ENCODE measurements at places on chromosomes 12 and 14. TPM values are rescaled to one million over a fixed set of nuclear protein-coding genes. Genes with fewer than 3 reads are reported as not detected.

The NFE2 gene
- total RNA-seq = not detected

DNA sequence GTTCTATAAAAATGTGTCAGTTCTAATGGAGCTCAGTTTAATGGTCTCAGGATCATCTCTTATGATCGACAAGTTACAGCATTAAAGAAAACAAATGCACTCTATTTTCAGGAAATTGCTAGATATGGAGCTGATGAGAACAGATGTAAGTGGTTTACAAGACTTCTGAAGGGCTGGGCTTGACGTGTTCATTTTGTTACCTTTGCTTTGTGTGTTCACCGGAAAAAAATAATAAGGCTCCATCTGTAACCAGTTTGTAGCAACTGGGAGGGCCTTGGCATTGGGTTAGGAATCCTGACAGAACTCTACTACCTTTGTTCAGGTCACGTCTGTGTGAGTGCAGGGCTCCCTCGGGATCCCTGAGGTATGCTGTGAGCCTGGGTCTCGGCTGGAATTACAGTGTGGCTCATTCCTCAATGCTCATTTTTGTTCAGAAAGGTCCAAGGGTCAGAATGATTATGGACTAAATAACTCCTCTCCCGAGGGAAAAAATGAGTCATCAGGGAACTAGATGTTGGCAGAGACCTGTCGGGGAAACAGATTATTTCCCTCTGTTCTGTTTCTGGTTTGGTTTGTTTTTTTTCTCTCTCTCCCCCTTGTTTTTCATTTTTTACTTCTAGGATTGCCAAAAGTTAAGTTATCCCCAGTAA, 158.0 kb downstream of the SLC5A8 start:
- DNase-seq = no peak

- no peak for DNase-seq
Observed at GRCh38 chr12:121649819-121650353, 19.6 kb downstream of the MORN3 start.

The RPGRIP1 gene
- total RNA-seq = not detected

DNA sequence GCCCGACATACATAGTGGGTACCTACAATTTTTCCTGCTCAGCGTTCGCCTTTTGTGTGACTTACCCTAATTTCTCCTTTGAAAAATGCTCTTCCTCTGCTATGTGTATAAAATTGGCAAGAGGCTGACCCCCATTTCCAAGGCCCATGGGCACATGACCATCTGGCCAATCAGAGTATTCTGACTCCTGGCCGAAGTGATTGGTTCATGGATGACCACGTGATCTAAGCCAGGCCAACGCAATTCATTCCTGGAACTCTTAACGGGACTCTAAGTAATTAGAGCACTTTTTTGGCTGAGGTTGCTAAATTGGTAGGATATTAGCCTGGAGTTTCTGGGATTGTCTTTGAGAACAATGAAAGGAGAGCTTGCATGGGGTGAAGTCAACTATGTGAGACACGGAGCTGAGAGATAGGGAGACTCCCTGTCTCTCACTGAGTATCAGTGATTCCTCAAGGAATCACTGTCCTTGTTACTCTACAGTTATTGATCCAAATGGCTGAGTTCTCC, 110.1 kb upstream of the TBX3 start:
- DNase-seq = no peak

The RPL10L gene
- total RNA-seq = not detected

DNA sequence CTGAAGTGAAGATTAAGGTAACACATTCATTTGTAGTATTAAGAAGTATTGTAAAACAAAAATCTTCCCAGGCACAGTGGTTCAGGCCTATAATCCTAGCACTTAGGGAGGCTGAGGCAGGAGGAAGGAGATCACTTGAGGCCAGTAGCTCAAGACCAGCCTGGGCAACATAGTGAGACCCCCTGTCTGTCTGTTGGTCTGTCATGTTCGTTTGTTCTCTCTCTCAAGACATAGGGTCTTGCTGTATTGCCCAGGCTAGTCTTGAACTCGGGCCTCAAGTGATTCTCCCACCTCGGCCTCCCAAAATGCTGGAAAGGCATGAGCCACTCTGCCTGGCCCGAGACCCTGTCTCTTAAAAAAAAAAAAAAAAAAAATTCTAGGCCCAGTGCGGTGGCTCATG, 6.7 kb downstream of the TULP3 start:
- no peak for DNase-seq

DNA sequence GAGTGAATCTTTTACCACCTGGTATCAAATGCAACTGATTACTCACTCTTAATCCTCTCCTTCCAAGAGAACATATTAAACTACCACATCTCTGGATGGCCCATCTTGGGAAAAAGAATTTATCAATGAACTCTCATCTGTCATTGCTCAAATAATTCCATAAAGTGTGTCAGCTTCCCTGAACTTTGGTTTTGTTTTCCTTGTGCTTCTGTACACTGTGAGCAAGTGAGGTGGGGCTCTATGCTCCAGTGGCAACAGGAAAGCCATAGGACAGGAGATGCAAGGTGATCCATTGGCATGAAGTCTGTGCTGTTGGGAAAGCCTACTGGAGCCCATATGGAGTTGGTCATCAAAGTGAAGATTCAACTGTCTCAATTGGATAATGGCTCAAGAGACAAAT, 17.4 kb downstream of the OTOGL start:
- DNase-seq = no peak

DNA sequence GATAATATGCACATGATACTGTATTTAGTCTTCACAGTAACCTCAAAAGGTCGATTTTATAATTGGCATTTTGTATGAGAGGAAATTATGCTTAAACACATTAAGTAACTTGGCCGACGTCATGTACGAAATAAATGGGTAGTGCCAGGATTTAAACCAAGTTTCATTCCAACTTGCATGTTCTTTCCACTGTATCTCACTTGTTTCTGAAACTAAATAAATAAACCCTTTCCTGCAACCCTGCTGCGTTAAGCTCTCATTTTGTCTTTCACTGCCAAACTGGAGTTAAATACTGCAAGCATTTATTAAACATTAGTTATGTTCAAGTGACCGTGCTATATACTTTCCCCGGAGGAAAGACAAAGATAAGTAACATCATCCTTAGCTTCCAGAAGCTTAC, 293.9 kb upstream of the PRKD1 start:
- DNase-seq = no peak

DNA sequence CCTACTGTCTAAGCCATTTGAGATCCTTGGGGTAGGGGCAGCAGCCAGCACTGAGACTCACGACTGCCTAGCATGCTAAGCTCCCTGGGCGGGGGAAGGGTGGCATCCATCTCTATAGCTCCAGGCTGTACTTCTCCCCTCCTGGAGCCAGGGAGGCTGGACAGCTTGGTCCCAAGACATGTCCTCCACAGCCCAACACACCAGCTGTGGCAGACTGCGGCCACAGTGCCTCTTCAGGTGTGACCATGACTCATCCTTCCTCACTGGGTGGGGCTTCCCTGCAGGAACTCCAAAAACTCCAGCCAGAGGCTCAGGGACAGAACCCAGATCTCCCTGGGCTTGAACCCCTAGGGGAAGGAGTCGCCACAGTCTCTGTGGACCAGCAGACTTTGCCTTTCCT, 193.9 kb downstream of the GPHN start:
- DNase-seq = no peak

The SDR39U1 gene
- total RNA-seq = 76.7 TPM

GRCh38 chr12:1793426-1794210, 26.7 kb upstream of the LRTM2 start:
- no peak for DNase-seq

DNA sequence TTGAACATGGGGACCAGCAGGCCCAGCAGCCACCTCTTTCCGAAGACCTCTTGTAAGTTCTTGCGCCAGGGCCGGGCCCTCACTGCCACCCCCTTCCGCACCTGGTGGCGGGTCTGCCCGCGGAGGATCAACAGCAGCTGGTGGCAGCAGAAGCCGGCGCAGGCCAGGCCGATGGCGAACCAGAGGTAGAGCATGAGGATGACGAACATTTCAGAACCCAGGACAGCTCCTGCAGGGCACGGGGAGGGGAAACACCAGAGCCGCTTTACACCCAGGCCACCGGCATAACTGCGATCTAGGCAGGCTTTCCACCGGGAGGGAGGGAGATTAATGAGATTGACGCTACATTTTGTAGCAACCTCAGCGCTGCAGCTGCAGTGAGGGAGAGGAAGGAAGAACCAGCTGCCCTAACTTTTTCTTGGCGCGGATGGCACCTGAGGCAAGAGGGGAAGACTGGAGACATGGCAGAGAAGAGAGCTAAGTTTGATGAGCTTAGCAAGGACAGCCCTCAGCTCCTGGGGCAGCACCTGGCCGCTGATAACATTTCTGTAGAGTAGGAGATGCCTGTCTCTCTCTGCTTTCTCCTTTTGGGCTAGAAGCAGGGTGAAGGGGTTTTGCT, 7.8 kb downstream of the ZDHHC22 start:
- DNase-seq = peak; percentile 73

- no peak for DNase-seq
Observed at GRCh38 chr12:45483571-45483970, 245.9 kb upstream of the ARID2 start.

DNA sequence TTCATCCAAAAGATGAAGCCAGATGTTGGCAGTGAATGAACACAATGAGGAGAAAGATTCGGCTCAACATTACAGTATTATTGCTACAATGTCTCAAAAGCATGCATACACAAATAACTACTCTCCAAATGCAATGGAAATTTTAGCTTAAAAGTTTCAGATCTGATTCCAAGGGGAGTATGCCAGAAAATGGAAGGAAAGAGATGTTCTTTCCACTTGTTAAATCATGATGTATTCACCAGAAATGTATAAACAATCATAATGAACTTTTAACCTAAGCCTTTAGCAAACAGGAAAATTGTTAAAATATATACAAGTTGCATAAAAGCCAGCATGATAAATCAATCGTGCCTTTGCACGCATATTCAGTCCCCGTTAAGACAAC, 62.1 kb downstream of the SH2B3 start:
- no peak for DNase-seq

The CLEC2A gene
- not detected for total RNA-seq

- DNase-seq = no peak
Observed at GRCh38 chr12:123512838-123513665, 20.5 kb downstream of the RILPL1 start.

GRCh38 chr12:53052419-53053217, 2.8 kb downstream of the TNS2 start:
- DNase-seq = no peak

- no peak for DNase-seq
Observed at GRCh38 chr14:57761800-57762199, 104.1 kb downstream of the SLC35F4 start.

DNA sequence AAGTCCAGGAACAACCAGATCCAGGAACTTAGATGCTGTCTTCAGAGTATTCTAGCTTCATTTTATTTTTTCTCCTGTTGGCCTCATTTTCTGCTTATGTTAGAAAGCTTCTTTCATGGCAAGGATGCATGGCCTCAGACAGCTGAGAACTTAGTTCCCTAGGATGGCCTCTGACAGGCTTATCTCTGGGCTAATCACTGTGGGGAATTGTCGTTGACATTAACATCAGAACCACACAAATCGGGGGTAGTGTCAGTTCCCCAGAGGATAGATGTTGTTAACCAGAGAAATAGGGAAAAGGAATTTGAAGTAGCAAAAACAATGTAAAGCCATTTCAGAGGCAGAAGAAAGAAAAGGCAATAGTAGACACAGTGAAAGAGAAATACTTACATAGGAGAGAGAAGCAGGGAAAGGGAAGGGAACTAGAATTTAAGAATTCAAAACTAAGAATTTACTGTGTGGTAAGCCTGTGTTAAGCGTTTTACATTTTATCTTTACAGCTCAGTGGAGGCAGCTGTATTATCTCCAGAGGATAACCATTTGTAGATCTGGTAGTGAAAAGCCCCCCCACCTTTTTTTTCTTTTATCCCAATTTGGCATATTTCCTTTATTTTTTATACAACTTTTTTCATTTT, 21.8 kb downstream of the FUT8 start:
- DNase-seq = no peak

DNA sequence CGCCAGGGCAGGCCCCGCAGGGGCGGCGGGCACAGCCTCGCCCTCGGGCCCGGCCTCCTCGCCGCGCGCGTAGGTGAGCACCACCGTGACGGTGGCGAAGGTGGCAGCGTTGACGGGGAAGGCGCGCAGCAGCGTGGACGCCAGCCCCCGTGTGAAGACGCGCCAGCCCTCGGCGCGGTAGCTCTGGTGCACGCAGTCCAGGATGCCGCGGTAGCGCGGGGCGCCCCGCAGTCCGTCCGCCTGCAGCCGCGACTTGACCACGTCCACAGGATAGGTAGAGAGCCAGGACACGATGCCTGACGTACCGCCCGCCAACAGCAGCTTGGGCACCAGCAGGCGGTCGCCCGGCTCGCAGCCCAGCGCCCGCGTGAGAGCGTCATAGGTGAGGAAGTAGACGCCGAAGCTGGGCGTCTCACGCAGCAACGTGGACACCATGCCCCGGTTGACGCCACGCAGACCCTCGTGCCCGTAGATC, 13.9 kb downstream of the SLC25A29 start:
- DNase-seq = no peak

GRCh38 chr12:121364683-121365121, 12.5 kb upstream of the ANAPC5 start:
- DNase-seq = no peak

GRCh38 chr14:88025313-88025712, 20.4 kb downstream of the GPR65 start:
- no peak for DNase-seq

The PRIMA1 gene
- total RNA-seq = 2.1 TPM

- DNase-seq = no peak
Observed at GRCh38 chr12:82787016-82787415, 100.3 kb downstream of the TMTC2 start.

The DNAI7 gene
- total RNA-seq = 0.37 TPM

The MIPOL1 gene
- 17.4 TPM for total RNA-seq

The TESPA1 gene
- not detected for total RNA-seq

The SMAGP gene
- 0.82 TPM for total RNA-seq

The MRPL51 gene
- 262 TPM for total RNA-seq

- no peak for DNase-seq
Observed at GRCh38 chr14:76581592-76581991, 179.7 kb upstream of the VASH1 start.

GRCh38 chr14:72801836-72802587, 91.9 kb downstream of the DPF3 start:
- no peak for DNase-seq

GRCh38 chr12:53231921-53232645, at the start of gene RARG:
RARG (minus strand) TSS chr12:53232209; CDS start chr12:53227545, 4,664 bp downstream.
- DNase-seq = no peak

DNA sequence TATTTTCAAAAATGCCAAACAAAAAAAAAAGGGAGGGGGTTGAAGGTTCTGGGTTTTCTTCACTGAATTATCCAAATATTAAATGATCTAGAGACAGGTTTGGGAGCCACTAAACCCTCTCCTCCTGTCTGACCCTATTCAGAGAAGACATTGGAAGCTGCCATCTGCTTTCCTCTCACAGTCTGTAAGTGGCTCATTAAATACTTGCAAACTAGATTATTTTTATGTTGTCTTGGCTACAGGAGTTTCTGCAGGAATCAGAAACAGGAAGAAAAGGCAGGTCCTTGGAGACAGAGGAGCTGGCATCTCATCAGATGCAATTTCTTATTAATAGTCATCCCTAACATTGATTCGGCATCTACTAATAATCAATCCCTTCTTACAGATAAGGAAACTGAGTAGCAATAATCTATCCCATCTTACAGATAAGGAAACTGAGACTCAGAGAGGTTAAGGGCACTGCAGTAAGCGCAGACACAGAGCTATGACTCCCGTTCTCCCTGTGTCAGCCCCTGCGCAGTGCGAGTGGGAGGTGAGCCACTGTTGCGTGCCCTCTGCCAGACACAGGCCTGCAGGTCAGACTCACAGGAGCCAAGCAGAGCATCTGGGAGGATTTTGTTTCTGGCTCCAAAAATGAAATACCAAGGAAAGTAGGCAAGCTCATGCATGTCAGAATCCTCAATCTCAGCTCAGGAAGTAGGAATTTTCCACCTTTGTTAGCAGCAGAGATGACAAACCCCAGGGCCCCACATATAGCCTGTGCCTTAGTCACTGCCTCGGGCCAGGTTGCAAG, 11.0 kb downstream of the BDKRB2 start:
- DNase-seq = no peak

The EMP1 gene
- total RNA-seq = 0.30 TPM
